ENCODE measurements at places on chromosomes 2 and 18.

DNA sequence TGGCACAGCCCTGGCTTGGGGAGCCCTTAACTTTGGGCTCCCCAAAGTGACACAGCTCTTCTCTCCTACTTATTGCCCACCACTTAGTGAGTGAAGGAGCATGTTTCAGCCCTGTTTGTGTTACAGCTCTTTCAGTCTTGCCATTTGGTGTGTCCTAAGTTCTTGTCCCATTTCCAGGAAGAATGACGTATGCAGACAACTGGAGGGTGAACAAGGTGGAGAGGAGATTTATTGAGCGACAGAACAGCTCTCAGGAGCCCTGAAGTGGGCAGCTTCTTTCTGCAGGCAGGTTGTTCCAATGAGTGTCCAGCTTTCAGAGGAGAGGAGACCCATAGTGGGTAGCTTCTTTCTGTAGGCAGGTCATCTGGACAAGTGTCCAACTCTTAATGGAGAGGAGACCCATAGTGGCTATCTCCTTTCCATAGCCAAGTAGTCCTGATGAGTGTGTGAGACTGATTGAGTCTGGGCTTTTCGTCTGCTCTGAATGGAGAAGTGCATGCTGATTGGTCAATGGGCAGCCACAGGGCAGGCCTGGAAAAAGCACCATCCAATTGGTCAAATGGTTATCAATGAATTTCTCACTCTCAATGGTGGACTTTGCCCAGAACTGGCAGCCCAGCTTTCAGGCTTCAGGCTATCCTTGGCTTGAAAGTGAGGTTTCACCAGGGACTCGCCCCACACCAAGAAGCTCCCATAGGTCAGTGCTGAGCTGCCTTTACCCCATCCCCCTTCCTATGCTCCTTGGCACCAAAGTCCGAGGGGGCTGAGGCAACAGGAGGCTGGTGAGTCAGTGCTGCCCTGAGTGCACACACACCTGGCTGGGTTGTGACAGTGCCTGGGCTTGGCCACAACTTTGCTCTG, 688.2 kb downstream of the NYAP2 start:
- no peak for DNase-seq

GRCh38 chr2:101113441-101114267, 37.5 kb downstream of the TBC1D8 start:
- DNase-seq: no peak

DNA sequence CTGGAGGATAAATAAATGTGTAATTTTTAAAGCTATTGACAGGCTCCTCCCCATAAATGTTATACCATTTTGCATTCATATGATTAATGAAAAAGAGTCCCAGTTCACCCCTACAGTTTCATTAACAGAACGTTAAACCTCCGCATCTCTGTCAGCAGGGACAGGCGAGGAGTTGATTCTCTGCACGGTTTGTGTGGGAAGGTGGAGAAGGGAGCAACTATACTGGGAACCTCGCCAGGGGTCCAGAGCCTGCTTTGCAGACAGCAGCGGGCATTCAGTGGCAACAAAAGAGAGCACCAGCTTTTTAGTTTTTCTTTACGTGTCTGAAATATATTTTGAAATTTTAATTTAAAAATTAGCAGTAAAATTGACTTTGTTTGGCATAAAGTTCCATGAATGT, 101.4 kb downstream of the FARSB start:
- DNase-seq: no peak

DNA sequence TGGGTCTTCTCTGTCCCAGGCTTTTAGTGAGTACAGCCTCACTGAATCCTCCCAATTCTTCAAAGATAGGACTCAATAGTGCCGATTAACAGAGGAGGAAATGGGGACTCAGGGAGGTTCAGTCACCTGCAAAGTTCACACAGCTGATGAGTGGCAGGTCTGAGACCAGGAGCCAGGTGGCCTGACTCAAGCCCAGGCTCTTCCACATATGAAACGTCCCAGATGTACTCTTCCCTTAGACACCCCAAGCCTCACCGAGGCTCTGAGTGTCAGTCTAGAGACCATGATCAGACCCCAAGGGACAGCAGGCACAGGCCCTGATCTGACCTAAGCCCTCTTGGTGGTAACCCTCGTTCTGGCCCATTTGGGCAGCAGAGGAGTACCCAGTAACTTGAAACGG, 115.2 kb downstream of the INHBB start:
- no peak for DNase-seq

DNA sequence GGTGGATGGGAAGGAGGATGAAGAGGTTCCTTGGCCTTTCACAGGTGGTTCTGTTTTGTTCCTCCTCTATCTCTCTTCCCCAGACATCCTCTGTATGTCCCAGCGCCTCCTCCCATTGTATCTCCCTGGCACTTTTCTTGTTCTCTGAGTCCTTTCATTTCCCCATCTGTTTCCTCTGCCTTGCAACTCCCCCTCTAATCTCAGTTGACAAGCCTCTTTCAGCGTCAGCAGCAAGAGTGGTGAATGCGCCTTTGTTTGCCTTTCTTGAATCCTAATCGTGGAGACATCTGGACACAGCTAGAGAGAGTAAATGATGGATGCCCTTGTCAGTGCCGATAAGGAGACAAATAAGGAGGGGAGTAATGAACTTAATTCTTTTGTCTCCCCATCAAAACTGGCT, 167.0 kb downstream of the NDUFA10 start:
- DNase-seq: no peak

DNA sequence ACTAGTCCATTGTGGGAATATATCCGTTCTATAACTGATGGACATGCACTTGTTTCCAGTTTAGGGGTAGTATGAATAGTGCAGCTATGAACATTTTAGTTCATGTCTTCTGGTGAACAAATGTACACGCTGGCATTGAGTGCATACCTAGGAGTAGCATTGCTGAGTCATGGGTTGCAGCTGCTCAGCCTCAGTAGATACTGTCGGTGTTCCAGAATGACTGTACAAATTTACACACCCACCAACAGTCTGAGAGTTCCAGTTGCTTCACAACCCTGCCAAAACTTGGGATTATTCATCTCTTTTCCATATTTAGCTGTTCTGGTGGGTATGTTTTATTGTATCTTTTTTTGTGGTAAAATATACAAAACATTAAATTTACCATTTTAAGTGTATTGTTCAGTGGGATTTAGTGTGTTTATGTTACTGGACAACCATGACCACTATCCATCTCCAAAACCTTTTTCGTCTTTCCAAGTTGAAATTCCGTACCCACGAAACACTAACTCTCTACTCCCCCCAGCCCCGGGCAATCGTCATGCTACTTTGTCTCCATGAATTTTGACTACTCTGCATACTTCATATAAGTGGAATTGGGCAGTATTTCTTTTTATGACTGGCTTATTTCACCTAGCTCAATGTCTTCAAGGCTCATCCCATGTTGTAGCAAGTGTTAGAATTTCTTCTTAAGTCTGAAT, 281.0 kb downstream of the PRKCE start:
- no peak for DNase-seq

DNA sequence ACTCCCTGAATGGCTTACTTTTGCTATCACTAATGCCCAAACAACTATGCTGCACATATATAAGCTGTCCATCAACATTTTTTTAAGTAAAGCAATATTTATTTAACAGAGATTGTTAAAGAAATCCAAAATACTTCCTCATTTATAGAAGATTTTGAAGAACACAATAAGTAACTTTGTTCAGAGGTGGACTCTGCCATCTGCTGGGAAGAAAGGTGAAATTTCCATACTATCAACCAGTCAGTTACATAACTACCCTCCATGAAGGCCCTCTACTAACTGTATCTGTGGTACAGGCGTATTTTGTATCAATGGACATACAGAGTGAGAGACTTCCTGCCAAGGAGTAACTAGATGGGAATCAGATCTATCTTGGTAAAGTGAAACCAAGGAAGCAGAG, 106.0 kb downstream of the DTNB start:
- DNase-seq: no peak

GRCh38 chr2:162333968-162334367, 10.0 kb upstream of the GCA start:
- DNase-seq: peak; percentile 48

GRCh38 chr2:72871880-72872279, 15.3 kb upstream of the SPR start:
- DNase-seq: no peak

DNA sequence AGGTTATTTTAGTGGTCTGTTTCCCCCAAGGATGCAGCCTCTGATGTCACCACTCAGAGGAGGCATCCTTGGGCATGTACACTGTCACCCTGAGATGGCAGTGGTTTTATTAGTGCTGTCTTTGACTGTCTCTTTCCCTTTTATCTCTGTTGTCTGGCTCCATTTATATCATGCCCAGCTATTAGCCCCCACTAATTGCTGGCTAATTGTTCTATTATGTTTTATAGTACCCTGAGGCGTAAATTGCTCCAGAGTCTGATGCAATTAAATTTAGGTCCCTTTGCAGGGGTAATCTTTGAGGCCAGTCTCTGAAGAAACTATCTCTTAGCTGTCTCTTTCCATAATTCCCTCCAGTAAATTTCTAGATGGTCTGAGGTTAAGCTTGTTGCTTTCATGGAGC, 301.0 kb upstream of the KLHL29 start:
- DNase-seq: no peak

- no peak for DNase-seq
Measured at GRCh38 chr2:118752762-118753429, 94.6 kb downstream of the EN1 start.

DNA sequence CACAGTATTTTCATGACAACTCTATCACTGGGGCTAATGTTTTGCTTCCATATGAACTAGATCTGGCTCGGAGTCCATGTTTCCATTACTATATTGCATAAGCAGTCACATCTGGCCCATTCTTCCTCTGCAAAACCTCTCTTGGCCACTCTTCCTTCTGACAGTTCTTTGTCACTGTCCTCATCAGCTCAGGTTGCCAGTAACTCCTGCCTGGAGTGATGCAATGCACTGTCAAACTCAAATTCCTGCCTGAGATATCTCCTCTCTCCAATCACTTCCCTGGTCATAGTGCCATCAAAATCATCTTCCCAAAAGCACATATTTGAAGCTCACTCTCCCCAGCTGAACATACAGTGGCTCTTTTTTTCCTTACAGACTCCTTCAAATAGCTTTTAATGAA, 66.1 kb downstream of the COLEC12 start:
- no peak for DNase-seq

DNA sequence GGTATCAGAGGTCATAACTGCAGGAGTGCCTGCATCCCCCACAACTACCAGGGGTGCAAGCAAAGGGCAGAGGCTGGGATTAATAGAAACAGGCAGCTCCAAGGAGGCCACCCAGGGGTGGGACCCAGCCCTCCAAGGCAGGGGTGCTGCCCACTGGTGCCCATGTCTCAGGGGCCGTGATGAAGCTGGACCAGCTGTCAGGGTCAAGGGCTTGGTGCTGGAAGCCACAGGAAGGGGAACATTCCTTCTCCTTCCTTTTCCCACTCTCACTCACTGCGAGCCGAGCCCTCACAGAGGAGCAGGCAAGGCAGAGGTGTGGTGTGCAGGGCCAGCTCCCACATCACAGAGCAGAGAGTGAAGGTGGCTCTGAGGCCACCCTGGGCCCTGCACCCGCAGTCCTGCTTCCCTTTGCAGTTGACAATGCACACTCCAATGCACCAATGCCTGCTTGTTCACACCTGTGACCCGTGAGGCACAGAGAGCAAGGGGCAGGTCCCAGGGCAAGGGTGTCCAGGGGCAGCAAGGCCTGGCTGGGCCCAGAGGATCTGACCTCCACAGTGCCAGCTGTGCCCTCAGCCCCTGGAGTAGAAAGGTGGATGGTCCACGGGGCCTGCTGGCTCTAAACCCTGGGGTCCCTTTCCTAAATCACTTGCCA, 28.7 kb downstream of the MLPH start:
- no peak for DNase-seq

DNA sequence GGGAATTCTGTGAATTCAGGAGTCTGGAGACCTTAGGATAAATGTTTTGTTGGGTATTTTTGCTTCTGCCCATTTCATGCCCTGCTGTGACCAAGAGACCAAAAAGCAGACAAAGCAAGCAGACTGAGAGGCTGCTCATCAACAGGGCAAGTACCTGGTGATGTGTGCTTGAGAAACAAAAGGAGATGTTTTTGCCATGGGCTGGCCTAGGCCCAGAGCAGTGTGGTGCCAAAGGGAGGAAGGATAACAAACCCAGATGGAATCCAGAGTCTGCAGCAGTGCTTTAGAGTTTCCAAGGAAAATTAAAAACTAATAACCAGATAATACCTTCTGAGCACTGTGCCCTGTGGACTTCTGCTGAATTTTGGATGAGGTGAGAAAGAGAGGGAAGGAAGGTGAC, 538.4 kb downstream of the STK39 start:
- no peak for DNase-seq

DNA sequence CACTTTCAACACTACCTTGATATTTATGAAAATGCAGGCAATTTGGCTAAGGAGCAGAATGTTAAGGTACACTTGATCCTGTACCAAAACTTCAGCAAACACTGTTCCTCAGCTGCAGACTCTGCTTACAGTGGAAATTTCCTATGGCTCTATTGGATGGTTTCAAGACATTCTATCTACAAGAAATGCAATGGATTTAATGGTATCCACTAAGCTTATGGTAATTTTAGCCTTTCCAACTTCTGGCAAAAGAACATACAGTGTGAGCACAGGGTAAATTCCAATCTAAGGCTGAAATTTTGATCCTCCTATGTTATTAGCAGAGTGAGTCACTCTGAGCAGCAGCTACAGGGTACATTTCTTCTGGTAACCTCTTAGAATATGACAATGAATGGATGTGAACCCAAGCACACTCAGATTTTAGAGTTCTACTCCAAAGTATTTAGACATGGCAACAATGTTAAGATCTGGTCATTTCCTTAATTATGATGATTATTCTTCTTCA, 361.8 kb upstream of the PIK3C3 start:
- no peak for DNase-seq

DNA sequence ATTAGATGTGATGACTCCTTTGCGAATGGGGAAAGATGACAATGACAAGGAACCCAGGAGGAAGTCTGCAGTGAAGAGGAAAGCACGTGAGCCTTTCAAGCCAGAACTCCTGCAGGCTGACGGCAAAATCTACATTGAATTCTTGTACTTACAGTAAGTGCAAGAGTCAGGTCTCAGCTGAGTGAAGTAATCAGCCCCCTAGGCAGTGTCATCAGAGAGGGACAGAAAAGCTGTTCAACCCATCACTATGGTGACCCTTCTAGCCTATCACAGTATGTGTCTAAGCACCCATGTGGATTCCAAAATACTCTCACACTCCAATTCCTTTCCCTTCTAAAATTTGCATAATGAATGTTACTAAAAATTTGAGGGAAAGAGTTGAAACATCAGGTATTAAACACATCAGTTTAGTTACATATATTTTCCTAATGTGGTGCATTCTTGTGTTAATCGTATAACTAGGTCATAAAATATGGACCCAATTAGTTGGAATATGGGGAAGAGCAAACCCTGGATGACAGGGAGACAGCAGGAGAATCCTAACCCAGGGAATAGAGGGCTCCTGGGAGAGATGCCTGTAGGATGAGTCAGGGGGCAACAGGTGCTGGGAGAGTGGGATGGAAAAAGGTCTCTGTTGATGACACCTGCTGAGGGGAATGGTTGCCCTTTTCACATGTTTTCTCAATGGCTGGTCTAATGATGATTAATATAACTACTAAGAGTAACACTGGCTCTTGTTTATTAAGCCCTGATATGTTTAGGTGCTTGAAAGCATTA, 39.5 kb downstream of the VWC2L start:
- DNase-seq: no peak

- DNase-seq: no peak
Measured at GRCh38 chr2:10225291-10226037, 77.2 kb upstream of the HPCAL1 start.

GRCh38 chr2:46914578-46915230, 902 bp downstream of the MCFD2 start:
- peak; percentile 28 for DNase-seq

- no peak for DNase-seq
Measured at GRCh38 chr2:11227595-11227994, 72.3 kb downstream of the SLC66A3 start.
